Endothelial cell (in vitro differentiated cells): ENCODE measurements at places on chromosomes 11 and 22. TPM values are rescaled to one million over a fixed set of nuclear protein-coding genes. Genes with fewer than 3 reads are reported as not detected.

Gene MAP6
- total RNA-seq, result 0.26 TPM

Gene SCGB2A2
- not detected for total RNA-seq

Gene CREB3L1
- total RNA-seq, result 21.6 TPM

Gene HEPACAM
- total RNA-seq, result 0.08 TPM

Gene GRK3
- total RNA-seq, result 7.1 TPM

Gene TRPC6
- total RNA-seq, result 0.51 TPM

Gene MPZL2
- 1.0 TPM for total RNA-seq

Gene FIBIN
- not detected for total RNA-seq

Gene TECTA
- 2.2 TPM for total RNA-seq

Gene SHANK3
- 223 TPM for total RNA-seq

Gene POU2AF2
- total RNA-seq, result not detected

Gene PGM2L1
- total RNA-seq, result 51.3 TPM

Gene RFPL2
- total RNA-seq, result 11.8 TPM

Gene CD3G
- not detected for total RNA-seq

Gene CCDC188
- total RNA-seq, result not detected
